ENCODE measurements at places on chromosomes 5 and 9. TPM values are rescaled to one million over a fixed set of nuclear protein-coding genes. Genes with fewer than 3 reads are reported as not detected.

The PDGFRB gene
- 0.21 TPM for total RNA-seq

The NR5A1 gene
- total RNA-seq, result 0.15 TPM

The FOXD4L3 gene
- not detected for total RNA-seq

The SLC6A18 gene
- total RNA-seq, result not detected

The WNT8A gene
- not detected for total RNA-seq

The GFI1B gene
- 0.17 TPM for total RNA-seq

The PFN3 gene
- not detected for total RNA-seq

The PLPP7 gene
- total RNA-seq, result not detected

The CATSPER3 gene
- 0.41 TPM for total RNA-seq

The SV2C gene
- total RNA-seq, result not detected

The PCDHB2 gene
- total RNA-seq, result 3.7 TPM

The GLRA1 gene
- not detected for total RNA-seq

The LCN6 gene
- total RNA-seq, result not detected

The MLANA gene
- total RNA-seq, result not detected

The IL4 gene
- not detected for total RNA-seq

The QRFP gene
- total RNA-seq, result not detected

The PCDHB8 gene
- total RNA-seq, result 0.19 TPM

The ZBTB26 gene
- total RNA-seq, result 1.9 TPM

The MYMK gene
- not detected for total RNA-seq

The MVB12B gene
- total RNA-seq, result 7.4 TPM

The MAST4 gene
- 2.0 TPM for total RNA-seq

The F12 gene
- total RNA-seq, result 25.7 TPM

The DRD1 gene
- 0.08 TPM for total RNA-seq

The PCDHGA2 gene
- total RNA-seq, result 0.58 TPM

The GPR150 gene
- total RNA-seq, result 0.16 TPM

The MARCOL gene
- not detected for total RNA-seq

The CA9 gene
- 4.2 TPM for total RNA-seq

The FAM169A gene
- 6.0 TPM for total RNA-seq

The ABLIM3 gene
- total RNA-seq, result 21.7 TPM

The NUP188 gene
- 42.3 TPM for total RNA-seq

The SUSD3 gene
- total RNA-seq, result 0.65 TPM

The MGAT1 gene
- 90.7 TPM for total RNA-seq

The LRRC14B gene
- total RNA-seq, result not detected

The SPATA31D4 gene
- not detected for total RNA-seq

The DNAH5 gene
- 2.1 TPM for total RNA-seq
